ENCODE measurements at places on chromosomes 2 and 18. TPM values are rescaled to one million over a fixed set of nuclear protein-coding genes. Genes with fewer than 3 reads are reported as not detected.

DNA sequence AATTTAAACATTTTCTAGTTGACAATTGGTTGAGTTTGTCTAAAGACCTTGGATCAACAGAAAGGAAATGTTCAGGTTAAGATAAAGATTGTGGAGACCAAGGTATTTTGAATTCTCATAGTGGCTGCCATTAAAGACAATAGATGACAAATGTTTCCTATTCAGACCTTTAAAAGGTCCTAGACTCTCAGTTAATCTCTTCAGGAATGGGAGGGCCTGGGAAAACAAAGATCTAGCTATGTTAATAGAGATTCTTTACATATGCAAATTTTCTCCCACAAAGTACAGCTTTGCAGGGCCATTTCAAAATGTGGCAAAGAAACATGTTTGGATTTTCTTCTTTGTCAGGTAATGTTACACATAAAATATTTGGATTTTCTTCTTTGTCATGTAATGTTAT lies 403.9 kb downstream of the SPAG16 start:
- DNase-seq = no peak

Gene GAL3ST2
- total RNA-seq = 0.37 TPM

Gene TSN
- total RNA-seq = 60.7 TPM

Gene SCYGR4
- not detected for total RNA-seq

Gene MSH2
- 8.7 TPM for total RNA-seq
